Stimulated activated CD4-positive, alpha-beta T cell treated with anti-CD3 and anti-CD28 coated beads, TNF-alpha, amount 100 ng/mL, for 24 hours (primary cell): ENCODE measurements at places on chromosomes 1 and 21.

DNA sequence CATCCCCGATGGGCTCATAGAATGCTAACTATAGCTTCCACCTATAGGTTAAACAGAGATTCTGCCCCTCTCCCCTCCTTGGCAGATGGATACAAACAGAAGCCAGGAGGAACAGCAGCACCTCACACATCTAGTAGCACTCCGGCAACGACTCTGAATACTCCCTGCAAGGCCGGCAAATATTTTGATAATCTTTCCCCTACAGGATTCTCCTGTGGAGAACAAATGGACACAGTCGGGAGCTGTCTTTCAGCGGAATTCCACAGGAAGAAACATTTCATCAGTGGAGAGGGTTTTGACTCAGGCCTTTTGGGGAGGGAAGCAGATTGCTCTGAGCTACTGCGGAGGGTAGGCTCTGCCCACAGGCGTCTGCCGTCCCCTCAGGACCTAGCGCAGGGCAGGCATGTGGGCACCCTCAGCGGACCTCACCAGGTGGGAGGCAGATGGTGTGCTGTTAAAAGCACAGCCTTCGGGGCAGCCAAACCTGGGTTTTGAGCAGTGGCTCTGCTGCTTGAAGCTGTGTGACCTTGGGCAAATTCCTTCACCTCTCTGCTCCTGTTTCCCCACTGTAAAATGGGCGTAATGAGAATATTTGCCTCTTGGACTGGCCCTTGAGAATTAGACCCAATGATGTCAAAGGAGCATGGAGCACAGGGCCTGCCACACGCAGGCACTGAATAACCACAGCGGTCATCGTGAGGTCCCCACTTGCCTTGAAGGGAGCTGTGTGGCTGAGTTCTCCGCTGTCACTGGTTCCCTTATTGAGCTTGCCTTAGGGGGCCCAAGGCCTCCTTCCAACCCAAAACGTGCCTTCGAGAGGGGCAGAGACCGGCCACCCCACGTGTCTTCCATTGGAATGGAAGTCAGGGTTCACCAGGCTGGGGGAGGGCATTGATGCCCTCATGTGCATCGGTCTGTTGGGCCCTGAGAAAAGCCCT lies 19.2 kb upstream of the BCAR3 start:
- no peak for DNase-seq

DNA sequence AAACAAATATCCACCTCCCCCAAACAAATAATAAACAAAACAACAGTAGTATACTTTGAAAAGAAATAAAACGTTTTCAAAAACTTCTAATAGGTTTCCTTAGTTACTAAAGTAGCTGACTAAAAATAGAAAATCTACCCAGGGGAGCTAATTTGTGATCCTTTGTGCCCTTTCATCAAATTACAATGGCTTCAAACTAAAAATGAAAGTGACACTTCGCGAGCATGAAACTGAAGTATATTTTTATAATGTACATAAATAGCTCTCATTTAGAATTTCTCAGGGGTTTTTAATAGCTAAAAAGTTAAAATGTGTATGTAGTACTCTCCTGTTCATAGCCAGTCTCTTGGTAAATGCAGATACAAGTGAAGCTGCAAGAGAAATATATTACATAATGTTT lies 78.4 kb downstream of the BRINP3 start:
- DNase-seq: no peak

- no peak for DNase-seq
These were observed 19.3 kb upstream of the TBX19 start for GRCh38 chr1:168261390-168261789.

- DNase-seq: no peak
These were observed 4.9 kb upstream of the B4GALT3 start for GRCh38 chr1:161182214-161182613.

GRCh38 chr1:208054485-208054884 lies 143.6 kb upstream of the CD34 start:
- no peak for DNase-seq

GRCh38 chr1:16913181-16913832 lies 8.4 kb upstream of the CROCC start:
- no peak for DNase-seq

DNA sequence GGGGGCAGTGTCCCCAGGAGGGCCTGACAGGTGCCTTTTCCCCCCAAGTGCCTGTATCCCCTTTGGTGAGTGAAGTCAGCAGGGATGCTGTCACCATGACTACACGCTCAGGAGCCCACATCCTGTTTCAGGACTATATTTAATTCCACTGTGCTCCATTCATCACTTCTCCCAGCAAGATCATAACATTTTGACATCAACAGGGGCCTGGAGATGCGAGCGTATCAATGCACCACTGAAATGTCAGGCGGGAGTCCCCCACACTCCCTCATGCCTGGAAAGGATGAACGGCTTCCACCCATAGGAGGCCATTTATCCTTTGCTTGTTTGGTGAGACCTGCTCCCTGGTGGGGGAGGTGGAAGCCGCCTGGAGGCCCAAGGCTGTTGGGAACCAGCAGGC lies 119.1 kb downstream of the PTPRU start:
- no peak for DNase-seq

GRCh38 chr1:174407665-174408064 lies 40.1 kb upstream of the GPR52 start:
- DNase-seq: no peak

DNA sequence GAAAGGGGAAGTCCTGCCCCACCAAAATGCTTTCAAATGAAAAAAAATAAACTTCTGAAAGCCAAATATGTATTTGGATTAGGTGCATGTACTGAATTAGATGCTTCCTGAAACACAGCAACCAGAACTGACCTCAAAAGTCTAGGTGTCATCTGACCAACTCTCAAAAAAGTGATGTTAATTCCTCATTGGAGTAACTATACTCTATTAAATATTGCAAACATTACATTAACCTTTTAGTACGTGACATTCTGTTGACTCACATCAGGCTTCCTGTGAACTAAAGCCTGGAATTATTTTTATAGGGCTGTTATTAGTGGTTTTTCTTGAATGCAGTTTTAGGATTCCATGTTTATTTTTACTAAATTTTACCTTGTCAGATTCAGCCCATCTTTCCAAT lies 73.5 kb downstream of the ASTN1 start:
- no peak for DNase-seq
